ENCODE measurements at places on chromosomes 1 and 21. TPM values are rescaled to one million over a fixed set of nuclear protein-coding genes. Genes with fewer than 3 reads are reported as not detected.

The APOBEC4 gene
- polyA plus RNA-seq: not detected

GRCh38 chr1:230368363-230368762 is 57.8 kb downstream of the PGBD5 start:
- DNase-seq: no peak

GRCh38 chr1:119731060-119731459 is 19.3 kb downstream of the PHGDH start:
- no peak for DNase-seq

DNA sequence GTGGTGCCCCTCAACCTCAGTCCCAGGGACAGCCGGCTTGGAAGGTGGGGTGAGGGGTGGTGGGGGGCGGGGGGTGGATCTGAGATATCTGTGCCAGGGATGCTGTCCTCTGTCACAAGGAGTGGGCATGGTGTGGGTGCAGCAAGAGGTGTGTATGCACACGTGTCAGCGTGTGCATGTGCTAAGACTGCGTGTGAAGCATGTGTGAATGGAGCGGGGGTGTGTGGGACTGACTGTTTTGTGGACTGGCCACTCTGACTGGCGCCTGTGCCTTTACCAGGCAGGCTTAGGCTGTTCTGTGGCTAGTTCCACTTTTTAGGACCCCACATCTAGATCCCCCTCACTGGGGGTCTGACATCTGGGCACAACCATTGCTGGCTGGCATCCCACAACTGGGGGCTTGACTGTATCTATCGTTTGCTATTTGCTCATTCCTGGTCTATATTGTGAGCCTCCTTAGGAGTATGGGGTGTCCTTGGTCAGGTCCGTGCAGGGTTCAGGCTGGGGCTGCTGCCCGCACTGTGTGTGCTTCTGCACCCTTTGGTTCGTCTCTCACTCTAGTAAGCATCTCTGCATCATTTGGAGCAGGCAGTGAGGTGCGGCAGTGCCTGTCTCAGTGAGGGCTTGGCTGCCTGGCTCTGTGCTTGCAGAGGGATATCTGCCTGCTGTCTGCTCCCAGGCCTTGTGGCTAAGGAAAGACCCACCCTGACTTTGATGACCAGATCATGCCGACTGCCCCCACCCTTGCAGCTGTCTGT is 1.9 kb downstream of the AMPD2 start:
- DNase-seq: no peak

The GPR89A gene
- polyA plus RNA-seq: 8.7 TPM

The RASSF5 gene
- 35.8 TPM for polyA plus RNA-seq

- no peak for DNase-seq
Measured at GRCh38 chr1:30694280-30695175, 28.9 kb downstream of the MATN1 start.

The BMP8B gene
- polyA plus RNA-seq: 0.08 TPM

Data from spleen (tissue), 13 donors.